ENCODE measurements at places on chromosomes 4 and X.

GRCh38 chr4:189912170-189912569 lies 28.5 kb upstream of the FRG1 start:
- DNase-seq = no peak

DNA sequence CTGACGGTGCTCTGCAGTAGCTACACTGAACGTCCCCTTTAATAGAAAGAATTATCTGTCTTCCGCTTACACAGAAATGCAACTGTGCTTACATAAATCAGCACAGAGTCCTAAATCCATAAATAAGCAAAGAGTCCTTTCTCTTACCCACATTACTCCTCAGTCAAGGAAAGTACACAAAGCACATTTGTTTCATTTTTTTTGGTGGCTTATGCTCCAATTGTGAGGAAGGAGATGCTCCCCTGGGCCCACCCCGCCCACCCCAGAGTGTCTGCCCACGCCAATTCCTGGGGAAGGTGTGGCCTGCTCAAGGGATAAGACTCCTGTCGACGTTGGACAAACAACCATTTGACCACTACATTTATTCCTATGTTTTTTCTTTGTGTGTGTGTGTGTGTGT lies 53.8 kb downstream of the CPLX1 start:
- DNase-seq = no peak

- DNase-seq = no peak
Observed at GRCh38 chr4:44025376-44026020, 423.1 kb downstream of the KCTD8 start.

GRCh38 chr4:101067383-101067782 lies 279.9 kb downstream of the PPP3CA start:
- no peak for DNase-seq
